NCI-H82 (cell line): ENCODE measurements at places on chromosomes 4 and X.
A peak's percentile ranks its signal among the peaks of the same experiment; 100 is the strongest.

DNA sequence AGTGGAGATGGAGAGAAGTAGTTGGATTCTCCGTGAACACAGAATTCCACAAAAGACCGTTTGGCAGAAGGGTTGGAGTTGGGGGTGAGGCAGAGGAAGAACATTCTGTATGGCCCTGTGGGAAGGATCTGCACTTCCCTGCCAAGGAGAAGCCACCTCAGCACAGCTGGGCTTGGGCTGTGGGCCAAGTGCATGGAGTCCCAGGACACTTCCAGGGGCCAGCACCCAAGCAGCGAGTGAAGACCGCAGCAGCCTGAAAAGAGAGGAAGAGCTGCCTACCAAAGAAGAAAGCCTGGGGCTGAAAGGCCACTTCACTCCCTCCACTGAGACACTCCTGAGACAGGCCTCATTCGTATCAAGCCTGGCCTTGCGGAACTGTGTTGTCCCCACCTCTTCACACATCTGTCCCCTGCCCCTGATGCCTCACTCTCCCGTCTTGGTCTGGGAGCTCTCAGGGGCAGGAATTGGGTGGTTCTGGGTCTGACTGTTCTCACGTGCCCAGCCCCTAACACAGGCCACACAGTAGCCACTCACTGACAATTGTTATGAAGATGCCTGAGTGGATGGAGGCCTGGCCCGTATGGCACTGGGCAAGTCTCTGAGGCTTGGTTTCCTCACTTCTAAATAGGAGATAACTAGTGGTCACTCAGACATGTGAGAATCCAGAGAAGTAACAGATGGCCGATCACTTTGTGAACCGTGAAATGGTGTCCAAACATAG, 3.3 kb upstream of the AWAT2 start:
- no peak for DNase-seq

DNA sequence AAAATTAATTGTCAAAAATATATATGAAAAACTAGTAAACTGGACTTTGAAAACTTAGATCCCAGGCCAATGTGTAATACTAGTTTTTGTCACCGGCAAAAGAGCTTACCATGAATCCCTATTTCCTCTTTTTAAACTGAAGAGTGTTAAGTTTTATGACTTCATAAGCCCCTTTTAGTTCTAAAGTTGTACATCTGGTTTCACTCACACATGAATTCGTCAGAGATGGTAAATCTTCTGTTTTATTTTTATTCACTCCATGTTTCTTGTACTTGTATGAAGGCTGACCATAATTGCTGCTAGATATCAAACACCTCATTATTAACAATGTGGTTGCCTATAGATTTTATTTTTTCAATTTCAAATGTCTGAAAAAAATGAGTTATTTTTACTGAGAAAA, 827.9 kb downstream of the PCDH7 start:
- DNase-seq: no peak

- no peak for DNase-seq
These were observed 82.5 kb downstream of the TIGD2 start for GRCh38 chr4:89193843-89194242.

- no peak for DNase-seq
These were observed 59.0 kb downstream of the WWC2 start for GRCh38 chr4:183158062-183158461.

DNA sequence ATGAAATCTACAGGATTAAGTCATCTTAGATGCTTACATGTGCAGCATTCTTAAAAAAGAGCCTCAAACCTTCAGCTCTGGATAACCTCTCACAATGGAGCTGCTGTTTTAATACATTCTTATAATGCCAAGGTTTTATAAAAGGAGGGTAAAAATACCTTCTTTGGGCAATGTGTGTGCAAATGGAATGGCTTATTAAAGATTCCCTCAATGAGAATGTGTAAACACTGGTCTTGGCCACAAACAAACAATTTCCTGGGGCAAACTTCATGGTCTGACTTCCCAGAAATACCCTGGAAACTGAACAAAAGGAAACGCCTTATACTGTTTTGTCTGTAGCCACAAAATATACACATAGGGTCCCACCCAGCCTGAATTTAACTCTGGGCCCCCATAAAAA, 148.6 kb upstream of the INTU start:
- no peak for DNase-seq

- no peak for DNase-seq
These were observed 166.4 kb upstream of the SFRP2 start for GRCh38 chr4:153955327-153955726.

DNA sequence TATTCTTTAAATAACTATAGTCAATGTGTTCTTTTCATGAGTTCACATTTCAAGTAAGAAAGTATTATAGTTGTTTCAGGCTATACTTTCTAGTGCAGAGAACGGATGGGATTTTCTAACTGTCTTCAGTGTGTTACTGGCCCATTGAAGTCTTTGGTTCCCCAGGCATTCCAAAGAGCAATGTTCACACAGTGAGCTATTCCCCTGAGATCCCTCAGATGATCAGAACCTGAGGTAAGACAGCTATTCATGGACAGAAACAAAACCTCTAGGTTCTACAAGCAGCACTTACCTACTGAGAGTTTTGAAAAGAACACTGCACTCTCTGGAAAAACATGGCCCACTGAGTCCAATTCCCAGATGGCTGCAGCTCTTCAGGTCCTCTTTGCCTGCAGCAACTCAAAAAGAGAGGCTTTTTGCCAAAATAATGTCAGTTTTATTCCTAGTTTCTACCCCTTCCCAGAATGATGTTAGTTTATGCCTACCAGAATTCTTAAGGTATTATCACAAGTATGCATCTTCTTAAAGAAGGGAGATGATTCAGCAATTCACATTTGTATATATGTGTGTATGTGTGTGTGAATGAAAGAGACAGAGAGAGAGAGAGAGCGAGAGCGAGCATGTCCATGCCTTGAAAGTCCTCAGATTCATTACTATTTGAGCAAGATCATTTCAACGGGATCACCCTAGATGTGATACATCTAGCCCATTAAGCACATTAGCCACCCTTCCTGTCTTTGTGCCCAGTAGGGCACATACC, 146.1 kb downstream of the PDHA2 start:
- DNase-seq: no peak

DNA sequence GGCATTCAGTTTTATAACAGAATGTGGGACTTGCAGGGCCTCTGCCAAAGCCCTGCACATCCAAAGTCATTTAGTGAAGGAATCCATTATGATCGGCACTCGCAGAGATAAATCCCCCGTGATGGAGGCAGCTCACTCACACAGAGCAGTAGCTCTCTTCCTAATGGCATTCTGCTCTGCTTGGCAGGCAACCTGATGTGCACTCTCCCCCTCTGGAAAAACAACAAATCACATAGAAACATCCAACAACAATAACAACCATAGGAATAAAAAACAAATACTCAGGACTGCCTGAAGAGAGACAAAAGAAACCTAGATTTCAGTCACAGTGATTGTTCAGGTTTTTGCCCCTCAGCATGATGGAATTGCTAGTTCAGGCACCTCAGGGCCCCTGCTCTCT, 59.7 kb downstream of the NAA11 start:
- DNase-seq: no peak

GRCh38 chr4:76905521-76905920, 7.6 kb upstream of the SOWAHB start:
- DNase-seq: no peak

GRCh38 chr4:84750960-84751283, 168.0 kb downstream of the CDS1 start:
- DNase-seq: no peak

DNA sequence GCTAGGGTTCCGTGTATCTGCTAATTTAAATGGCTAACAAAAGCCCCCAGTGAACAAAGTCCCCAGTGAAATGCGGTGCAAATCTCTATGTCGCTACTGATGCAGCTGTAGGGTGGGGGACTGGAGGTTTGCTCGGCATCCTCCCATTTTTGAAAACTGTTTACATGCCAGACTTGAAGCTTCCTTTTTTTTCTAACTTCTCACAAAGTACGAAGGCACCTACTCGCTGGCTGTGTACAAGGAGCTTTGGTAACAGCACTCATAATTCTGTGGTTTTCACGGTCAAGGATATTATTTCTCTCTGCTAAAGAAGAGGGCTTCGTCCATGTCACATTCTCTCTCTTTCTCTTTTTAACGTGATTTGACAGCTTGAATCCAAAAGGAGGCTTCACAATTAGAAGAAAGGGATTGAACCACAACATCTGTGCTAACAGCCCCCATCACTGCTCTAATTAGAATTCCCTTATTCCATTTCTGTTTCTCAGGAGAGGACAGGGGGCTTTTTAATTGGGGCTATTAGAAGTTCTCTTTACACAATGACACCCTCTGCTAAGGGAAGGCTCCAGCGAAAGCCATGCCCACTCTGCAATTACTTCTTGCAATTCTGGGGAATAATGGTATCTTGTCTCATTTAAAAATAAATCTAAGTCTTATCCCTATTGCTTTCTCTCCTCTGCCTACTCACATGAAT, 46.7 kb downstream of the TMEM156 start:
- DNase-seq: no peak

- peak; percentile 5 for DNase-seq
These were observed 17.3 kb upstream of the TMEM185A start for GRCh38 chrX:149648932-149649331.

GRCh38 chr4:116005806-116006088, 892.3 kb upstream of the NDST4 start:
- no peak for DNase-seq

- DNase-seq: no peak
These were observed 8.9 kb downstream of the SMIM20 start for GRCh38 chr4:25922812-25923369.

GRCh38 chr4:24578364-24578763, 6.0 kb downstream of the DHX15 start:
- DNase-seq: no peak

DNA sequence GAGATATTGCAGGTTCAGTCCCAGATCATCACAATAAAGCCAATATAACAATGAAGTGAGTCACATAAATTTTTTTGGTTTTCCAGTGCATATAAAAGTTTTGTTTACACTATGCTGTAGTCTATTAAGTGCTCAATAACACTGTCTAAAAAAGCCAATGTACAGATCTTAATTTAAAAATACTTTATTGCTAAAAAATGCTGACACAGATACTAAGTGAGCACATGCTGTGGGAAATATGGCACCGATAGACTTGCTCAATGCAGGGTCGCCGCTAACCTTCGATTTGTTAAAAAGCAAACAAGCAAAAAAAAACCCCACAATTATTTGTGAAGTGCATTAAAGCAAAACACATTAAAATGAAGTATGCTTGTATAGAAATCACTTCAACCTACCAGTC, 10.3 kb downstream of the PLA2G12A start:
- DNase-seq: no peak

GRCh38 chr4:143156853-143157252, 27.9 kb upstream of the USP38 start:
- no peak for DNase-seq

GRCh38 chr4:184938871-184939270, 79.4 kb upstream of the HELT start:
- no peak for DNase-seq

DNA sequence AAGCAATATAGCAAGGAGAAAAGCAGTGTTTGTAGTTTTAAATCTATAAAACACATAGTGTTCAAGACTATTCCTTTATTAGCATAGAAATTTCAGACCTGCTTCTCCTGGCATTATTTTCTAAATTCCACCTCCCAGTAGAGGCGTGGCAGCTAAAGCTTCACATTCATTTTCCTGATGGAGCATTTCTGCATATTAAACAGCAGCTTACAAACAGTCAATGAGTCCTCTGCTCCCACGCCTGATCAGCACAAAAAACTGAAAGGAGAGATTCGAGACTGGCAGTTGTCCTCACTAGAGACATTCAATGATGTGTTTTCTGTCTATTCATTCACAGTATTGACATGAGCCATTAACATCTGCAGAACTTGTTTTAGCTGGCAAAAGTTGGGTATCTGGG, 61.4 kb downstream of the SHISA3 start:
- DNase-seq: no peak

GRCh38 chr4:101205916-101206315, 141.4 kb downstream of the PPP3CA start:
- no peak for DNase-seq

DNA sequence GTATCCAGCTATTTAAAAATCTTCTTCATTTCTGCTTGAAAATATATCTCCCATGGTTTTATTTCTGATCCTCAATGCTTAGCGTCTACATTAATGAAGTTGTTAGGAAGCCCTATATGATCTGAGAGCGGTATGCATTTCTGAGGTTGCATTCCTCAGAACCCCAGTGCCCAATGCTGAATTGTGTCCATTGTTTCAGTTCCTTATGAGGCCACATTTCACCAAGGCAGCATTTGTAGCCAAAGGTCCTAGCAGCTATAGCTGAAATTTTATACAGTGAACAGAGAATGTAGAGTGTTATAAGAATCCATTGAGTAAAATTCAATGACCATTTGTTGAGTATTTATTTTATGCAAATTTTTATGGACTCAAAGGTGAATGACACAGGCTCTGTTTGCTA, 209.5 kb downstream of the PCDH7 start:
- DNase-seq: no peak

DNA sequence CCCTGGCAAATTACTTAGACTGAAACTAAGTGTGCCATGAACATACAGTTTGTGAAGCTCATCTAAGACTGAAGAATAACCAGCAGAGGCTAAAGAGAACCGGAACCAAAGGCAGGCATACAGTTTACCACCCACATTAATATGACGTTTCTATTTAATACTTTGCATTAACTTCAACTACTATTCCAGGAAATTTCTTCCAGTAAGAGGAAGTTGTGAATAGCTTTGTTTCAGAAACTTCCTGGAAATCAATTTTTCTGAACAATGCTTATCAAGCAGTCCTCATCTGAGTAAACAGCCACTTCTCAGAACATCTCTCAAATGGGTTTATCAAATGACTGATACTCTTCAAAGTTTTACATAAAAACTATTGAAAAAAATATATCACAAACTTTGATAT, 252.7 kb downstream of the OPHN1 start:
- no peak for DNase-seq

GRCh38 chrX:39574178-39574577, 523.6 kb downstream of the BCOR start:
- DNase-seq: no peak

DNA sequence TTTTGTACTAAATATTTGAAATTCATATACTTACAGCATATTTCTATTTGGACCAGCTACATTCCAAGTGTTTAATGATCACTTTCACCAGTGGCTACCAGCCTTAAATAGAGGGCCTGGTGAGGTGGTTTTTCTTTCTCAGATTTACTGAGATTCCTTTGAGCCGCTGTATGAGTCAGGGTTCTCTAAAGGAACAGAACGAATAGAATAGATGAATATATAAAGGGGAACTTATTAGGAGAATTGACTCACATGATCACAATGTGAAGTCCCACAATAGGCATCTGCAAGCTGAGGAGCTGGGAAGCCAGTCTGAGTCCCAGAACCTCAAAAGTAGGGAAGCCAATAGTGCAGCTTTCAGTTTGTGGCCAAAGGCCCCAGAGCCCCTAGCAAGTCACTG, 146.2 kb upstream of the TLL1 start:
- DNase-seq: no peak

- DNase-seq: no peak
These were observed 64.8 kb downstream of the TBC1D9 start for GRCh38 chr4:140691369-140691768.

GRCh38 chr4:86944964-86945781, 10.4 kb downstream of the AFF1 start:
- DNase-seq: no peak
